ENCODE measurements at places on chromosomes 2 and 18.

DNA sequence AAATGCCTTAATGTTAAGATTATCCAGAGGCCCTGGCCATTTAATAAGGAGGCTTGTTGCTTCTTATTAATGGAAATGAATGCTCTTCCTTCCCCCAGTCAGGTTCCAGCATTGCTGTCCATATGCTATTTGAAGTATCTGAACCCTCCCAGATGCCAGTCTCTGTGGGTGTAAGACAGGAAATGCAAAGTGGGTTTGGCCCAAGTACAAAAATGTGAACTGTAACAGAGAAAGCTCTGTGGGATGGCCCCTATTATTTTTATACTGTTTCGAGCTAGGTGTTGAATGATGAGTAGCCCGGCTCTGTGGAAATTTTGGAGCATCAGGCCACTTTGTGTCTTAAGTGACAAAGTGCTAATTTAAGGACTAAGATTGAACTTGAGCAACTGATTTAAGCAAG lies 141.0 kb downstream of the UXS1 start:
- no peak for DNase-seq

GRCh38 chr2:111535404-111535803 lies 348.6 kb downstream of the ANAPC1 start:
- no peak for DNase-seq

- DNase-seq, result no peak
These were observed 42.7 kb downstream of the CYP26B1 start for GRCh38 chr2:72104821-72105588.

- DNase-seq, result no peak
These were observed 51.7 kb downstream of the VIT start for GRCh38 chr2:36748166-36748565.

DNA sequence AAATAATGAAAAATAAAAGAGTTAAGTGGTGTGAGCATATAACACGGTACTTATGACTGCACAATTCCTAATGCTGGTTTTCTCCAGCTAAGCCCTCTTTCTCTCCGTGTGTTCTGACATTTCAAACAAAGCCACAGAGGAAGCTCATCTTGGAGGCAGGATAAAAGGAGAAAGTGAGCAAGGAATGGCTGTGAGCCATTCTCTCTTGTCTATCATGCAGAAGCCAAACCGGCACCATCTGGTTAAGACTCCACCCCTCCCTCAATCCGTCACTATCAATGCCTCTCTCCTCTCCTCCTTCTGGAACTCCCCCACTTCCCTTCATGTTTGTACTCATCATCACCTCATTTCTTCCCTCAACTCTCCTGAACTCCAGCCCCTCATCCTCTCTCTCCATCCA lies 210.4 kb downstream of the TMEM163 start:
- DNase-seq, result no peak

- no peak for DNase-seq
These were observed 7.5 kb upstream of the COLEC11 start for GRCh38 chr2:3587432-3587831.

- DNase-seq, result no peak
These were observed 134.1 kb upstream of the SERPINE2 start for GRCh38 chr2:224173210-224173609.
